ENCODE measurements at places on chromosomes 3 and 15.
A peak's percentile ranks its signal among the peaks of the same experiment; 100 is the strongest.

GRCh38 chr15:90037511-90037860 lies 36.4 kb downstream of the ZNF710 start:
- H3K27me3 ChIP-seq: no peaks in the 10 kb centered on the region
- DNase-seq: no peak
- H3K4me1 ChIP-seq: peaks cover 61% of the 10 kb centered on the region
- H3K36me3 ChIP-seq: peaks cover 15% of the 10 kb centered on the region
- H3K4me3 ChIP-seq: no peak overlapping the region

GRCh38 chr15:71194286-71194685 lies 79.0 kb downstream of the THSD4 start:
- DNase-seq: no peak
- H3K4me3 ChIP-seq: no peak overlapping the region
- peaks cover 5% of the 10 kb centered on the region for H3K27me3 ChIP-seq
- H3K4me1 ChIP-seq: no peaks in the 10 kb centered on the region

DNA sequence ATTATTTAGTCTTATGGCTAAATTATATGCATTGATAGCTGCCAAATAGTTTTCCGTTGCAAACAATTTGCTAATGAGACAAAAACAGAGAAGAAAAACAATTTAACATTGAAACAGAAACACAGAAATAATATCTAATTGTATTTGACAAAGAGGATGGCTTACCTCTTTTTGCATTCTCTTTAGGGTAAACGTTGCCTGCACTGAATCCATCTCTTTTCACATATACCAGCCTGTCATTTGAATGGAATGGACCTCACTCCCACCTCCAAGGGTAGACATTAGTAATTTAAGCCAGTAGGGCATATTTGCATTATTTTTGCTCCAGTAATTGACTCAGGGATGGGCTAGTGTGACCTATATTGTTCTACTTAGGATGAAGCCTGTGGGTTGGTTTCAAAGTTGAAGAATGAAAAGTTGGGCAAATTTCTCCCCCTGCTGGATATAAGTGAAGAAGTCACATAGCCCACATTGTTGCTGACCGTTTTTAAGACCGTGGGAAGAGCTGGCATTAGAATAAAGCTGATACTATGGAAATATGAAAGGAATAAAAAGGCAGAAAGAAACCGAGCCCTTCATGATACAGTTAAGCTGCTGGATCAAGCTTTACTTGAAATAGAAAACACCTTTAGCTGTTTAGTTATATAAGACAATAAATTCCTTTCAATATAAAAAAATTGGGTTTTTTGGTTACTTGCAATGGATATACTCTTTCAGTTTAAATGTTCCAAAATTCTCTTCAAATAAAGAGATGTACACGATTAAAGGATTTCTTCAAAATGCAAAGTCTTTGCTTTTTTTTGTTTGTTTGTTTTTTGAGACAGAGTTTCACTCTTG lies 26.9 kb downstream of the PIERCE2 start:
- H3K4me1 ChIP-seq: peaks cover 4% of the 10 kb centered on the region
- no peaks in the 10 kb centered on the region for H3K27me3 ChIP-seq
- H3K27ac ChIP-seq: no peak overlapping the region
- DNase-seq: no peak
- H3K4me3 ChIP-seq: no peak overlapping the region

DNA sequence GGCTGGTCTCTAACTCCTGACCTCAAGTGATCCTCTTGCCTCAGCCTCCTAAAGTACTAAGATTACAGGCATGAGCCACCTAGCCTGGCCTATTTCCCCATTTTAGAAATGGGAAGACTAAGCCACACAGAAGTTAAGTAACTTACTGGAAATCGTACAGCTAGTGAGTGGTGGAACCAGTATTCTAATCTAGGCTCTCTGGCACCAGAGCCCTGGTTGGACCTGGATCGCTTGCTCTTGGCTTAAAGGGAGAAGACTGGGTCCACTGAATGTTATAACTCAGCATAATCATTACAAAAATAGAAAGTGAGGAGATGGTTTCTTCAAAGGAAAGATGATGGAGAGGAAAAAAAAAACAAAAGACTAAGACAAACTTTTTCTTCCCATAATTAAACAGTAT lies 37.4 kb upstream of the CNTN3 start:
- DNase-seq: no peak
- no peak overlapping the region for H3K4me3 ChIP-seq
- no peaks in the 10 kb centered on the region for H3K4me1 ChIP-seq
- H3K27ac ChIP-seq: no peak overlapping the region
- H3K36me3 ChIP-seq: no peaks in the 10 kb centered on the region

- H3K36me3 ChIP-seq: peaks cover 3% of the 10 kb centered on the region
- DNase-seq: no peak
- H3K4me1 ChIP-seq: peaks cover 4% of the 10 kb centered on the region
- H3K27ac ChIP-seq: no peak overlapping the region
These were observed 49.1 kb downstream of the TLNRD1 start for GRCh38 chr15:81049835-81050234.

DNA sequence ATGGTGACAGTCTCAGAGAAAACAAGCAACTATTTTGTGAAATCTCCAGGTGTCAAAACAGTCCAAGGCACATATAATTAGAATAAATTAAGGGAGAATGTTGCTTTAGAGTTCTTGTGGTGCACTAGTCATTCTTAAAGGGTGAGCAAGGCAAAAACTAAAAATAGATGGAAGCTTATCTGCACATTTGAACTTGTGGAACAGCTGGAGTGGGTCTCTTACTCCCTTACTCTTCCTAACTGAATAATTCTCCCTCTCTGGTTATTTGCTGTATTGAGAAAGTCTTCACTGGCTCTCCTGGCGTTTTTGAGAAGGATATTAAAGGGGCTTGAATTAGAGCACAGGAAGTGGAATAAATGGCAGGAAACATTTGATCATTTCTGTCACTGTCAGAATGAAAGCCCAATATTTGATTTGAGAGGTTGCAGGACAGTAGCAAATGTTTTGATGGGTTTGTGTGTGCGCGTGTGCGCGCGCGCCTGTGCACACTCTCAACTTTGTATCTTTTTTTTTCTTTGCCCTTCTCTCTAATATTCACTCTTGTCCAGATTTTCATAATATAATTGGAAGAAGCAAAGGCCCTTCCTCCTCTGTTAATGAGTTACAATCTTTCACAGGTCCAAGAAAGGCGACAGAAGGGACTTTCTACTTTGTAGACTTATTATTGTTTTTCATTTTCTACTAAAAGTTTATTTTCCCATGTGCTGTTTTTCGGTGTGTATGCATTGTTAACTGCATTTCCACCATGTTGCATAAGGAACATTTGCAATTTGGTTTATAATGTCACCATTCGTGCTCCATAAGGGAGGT lies 40.9 kb downstream of the AKAP13 start:
- H3K36me3 ChIP-seq: peaks cover 26% of the 10 kb centered on the region
- H3K27ac ChIP-seq: peak overlapping the region; percentile 50
- DNase-seq: no peak
- no peaks in the 10 kb centered on the region for H3K27me3 ChIP-seq
- peak overlapping the region; percentile 19 for H3K4me3 ChIP-seq

GRCh38 chr3:45981346-45982074 lies 14.1 kb downstream of the FYCO1 start:
- peak overlapping the region; percentile 69 for H3K27ac ChIP-seq
- peaks cover 56% of the 10 kb centered on the region for H3K36me3 ChIP-seq
- H3K4me3 ChIP-seq: peak overlapping the region; percentile 29
- peaks cover 64% of the 10 kb centered on the region for H3K4me1 ChIP-seq

- no peak for DNase-seq
- H3K36me3 ChIP-seq: no peaks in the 10 kb centered on the region
- no peak overlapping the region for H3K4me3 ChIP-seq
- no peaks in the 10 kb centered on the region for H3K4me1 ChIP-seq
These were observed 17.0 kb upstream of the ACTC1 start for GRCh38 chr15:34812369-34812768.

- no peaks in the 10 kb centered on the region for H3K4me1 ChIP-seq
- DNase-seq: no peak
- no peaks in the 10 kb centered on the region for H3K36me3 ChIP-seq
- H3K4me3 ChIP-seq: no peak overlapping the region
- H3K27ac ChIP-seq: no peak overlapping the region
- H3K27me3 ChIP-seq: no peaks in the 10 kb centered on the region
These were observed 137.4 kb downstream of the GAP43 start for GRCh38 chr3:115760716-115761115.

- H3K27ac ChIP-seq: no peak overlapping the region
- no peak overlapping the region for H3K4me3 ChIP-seq
- DNase-seq: no peak
- no peaks in the 10 kb centered on the region for H3K36me3 ChIP-seq
These were observed 202.2 kb downstream of the PDZRN3 start for GRCh38 chr3:73422571-73422970.

GRCh38 chr15:100042558-100042957 lies 299.2 kb downstream of the ADAMTS17 start:
- peaks cover 6% of the 10 kb centered on the region for H3K36me3 ChIP-seq
- peaks cover 6% of the 10 kb centered on the region for H3K4me1 ChIP-seq
- DNase-seq: no peak

DNA sequence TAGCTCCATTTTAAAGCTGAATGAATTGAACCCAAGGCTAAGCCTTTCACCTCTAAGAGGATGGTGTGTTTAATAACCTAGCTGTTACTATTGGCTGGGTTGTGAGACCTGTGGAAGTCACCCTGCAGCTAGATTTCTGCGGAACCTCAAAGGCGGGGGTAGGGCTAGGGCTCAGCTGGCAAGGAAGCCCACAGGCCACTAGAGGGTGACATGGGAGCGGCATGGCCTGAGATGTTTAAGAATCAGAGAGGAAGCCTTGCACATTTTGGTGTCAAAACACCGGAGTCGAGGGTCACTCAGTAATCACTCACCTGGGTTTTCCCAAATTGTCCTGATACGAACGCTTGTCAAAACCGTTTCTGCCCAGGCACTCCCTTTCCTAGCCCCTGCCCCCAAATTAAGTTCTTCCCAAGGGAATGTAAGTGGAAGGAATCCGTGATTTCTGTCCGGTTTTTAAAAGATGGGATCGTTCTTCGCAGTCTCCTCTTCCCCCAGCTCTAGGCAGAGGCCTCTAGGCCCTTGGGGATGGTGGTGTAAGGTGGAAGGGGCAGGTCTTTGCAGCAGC lies 3.8 kb upstream of the ACAD9 start:
- peaks cover 25% of the 10 kb centered on the region for H3K4me1 ChIP-seq
- DNase-seq: peak; percentile 65
- no peak overlapping the region for H3K4me3 ChIP-seq
- H3K36me3 ChIP-seq: peaks cover 12% of the 10 kb centered on the region
